NCI-H187 (cell line): ENCODE measurements at places on chromosomes 6 and 20.

GRCh38 chr6:162854228-162854627, 126.5 kb downstream of the PACRG start:
- no peak for DNase-seq

GRCh38 chr6:142679907-142680700, 264.9 kb downstream of the HIVEP2 start:
- DNase-seq, result no peak

DNA sequence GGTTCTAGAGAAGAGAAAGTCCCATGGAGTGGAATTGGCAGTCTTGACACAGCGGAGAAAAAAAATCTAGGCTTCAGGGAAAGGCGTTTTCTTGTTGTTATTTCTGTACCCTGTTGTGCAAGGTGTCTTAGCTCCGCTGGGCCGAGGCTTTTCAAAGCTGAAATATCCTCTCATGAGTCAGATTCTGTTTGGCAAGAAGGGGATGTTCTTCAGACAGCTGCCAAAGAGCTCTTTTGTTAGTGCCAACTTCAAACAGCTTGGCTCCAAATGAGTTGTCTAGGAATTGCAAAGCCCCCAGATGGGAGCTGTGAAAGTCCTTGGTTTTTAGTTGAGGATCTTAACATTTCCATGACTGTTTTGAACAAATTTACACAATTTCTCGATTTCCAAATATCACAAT, 45.6 kb downstream of the LRRN4 start:
- DNase-seq, result no peak

DNA sequence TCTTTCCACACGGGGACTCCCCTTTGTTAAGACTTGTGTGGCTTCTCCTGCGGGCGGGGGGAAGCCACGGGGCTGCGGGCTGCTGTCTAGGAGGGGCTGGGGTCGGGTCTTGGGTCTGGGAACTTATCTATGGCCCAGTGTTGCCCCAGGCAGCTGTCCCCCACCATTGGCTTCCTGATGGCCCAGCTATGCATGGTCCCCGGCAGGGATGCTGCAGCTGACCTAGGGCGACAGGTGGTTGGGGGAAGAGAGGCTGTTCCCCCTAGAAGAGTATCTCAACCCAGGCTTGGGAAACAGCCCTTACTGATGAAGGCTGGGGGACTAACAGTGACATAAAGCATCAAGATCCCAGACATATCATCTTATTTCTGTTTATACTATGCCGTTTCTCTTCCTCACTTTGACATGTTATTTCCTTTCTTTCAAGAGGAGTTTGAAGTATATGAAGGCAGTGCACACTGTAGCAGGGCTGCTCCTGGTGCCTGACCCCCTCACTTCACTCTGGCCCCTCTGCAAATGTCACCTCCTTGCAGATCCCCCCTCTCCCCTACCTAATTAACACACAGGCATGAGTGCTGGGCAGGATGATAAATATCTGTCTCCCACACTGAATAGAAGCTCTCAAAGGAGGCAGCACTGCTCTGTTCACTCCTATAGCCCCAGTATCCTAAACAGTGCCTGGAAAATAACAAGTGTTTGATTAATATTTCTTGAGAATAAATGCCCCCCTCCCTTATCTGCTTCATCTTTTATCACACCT, 87.0 kb downstream of the HIVEP2 start:
- DNase-seq, result no peak

DNA sequence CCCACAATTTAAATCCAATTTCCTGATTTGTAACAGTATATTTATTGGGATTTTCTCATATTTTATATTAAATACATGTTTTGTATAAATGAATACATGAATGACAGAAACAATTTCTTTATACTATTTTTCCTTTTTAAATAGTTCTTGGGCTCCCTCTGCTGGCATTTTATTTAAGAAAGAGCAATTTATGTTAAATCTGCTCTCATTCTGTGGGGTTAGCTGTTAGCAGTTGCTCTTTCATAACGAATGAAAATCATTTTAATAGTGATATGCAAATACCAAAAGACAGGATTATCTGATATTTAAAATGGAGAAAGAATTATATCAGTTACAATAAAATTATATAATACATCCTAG, 118.3 kb downstream of the RALGAPA2 start:
- DNase-seq, result no peak

GRCh38 chr20:21342656-21343345, 39.7 kb downstream of the XRN2 start:
- no peak for DNase-seq

GRCh38 chr20:2141600-2142575, 40.3 kb downstream of the STK35 start:
- DNase-seq, result no peak

- DNase-seq, result no peak
These were observed 44.7 kb upstream of the SIRPG start for GRCh38 chr20:1702328-1702727.

DNA sequence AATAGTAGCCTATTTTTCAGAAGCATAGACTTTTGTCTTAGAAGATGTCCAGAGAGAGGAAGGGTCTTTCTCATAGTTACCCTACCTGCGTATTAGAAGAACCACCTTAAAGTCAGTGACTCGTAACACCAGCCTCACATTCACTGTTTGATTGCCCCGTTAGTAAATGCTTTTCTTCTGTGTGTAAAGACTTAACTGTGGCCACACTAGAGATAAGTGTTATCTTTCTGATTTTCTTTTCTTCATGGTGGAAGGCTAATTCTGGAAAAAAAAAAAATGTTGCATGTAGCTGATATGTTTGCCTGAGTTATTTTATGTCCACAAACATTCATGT, 83.9 kb downstream of the SAMD3 start:
- no peak for DNase-seq

DNA sequence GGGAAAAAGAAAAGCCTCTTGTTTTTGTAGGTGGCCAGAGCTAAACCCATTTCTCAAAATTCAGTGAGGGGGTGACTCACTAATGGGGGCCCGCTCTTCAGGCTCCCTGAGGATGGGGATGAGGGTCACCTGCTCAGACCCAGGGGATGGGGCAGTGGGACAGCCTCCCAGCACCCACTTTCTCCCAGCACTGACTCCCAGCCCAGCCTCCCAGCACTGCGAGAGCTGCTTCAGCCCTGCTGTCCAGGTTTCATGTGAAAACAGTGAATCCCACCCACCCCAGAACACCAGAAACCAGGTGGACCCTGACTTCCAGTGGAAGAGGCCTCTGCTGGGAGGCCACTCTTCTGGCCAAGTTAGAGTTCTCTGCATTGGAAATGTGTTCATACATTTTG, 362.6 kb downstream of the CDH4 start:
- DNase-seq, result no peak

- no peak for DNase-seq
These were observed 182.5 kb upstream of the LAMP5 start for GRCh38 chr20:9331707-9332435.

- no peak for DNase-seq
These were observed 4.2 kb upstream of the CST11 start for GRCh38 chr20:23456873-23457272.
